ENCODE measurements at places on chromosomes 7 and 10.

GRCh38 chr7:106347229-106347833, 62.5 kb upstream of the NAMPT start:
- no peak for DNase-seq

DNA sequence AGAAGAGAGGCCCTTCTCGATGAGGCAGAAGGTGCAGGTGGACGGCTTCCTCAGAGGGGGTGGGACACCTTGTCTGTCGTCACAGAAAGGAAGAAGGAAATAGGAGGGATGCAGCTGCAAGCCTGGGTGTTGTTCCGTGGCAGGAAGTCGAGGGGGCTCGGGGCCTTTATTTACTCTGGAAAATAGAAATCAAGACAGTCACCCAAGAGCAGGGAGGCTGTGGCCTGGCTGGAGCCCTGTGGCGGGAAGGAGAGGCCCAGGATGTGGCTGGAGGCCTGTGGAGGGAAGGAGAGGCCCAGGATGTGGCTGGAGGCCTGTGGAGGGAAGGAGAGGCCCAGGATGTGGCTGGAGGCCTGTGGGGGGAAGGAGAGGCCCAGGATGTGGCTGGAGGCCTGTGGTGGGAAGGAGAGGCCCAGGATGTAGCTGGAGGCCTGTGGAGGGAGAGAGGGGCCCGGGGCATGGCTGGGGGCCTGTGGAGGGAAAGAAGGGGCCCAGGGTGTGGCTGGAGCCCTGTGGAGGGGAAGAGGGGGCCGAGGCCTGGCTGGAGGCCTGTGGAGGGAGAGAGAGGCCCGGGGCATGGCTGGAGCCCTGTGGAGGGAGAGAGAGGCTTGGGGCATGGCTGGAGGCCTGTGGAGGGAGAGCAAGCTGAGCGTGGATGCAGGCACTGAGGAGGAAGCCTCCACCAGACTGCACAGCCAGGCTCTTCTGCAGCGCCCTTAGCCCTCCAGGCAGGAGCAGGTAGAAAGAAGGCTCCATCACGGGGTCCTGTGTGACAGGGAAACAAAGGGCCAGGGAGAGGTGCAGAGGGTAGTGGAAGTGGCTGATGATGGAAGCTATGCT, 97.3 kb upstream of the SFMBT2 start:
- no peak for DNase-seq

DNA sequence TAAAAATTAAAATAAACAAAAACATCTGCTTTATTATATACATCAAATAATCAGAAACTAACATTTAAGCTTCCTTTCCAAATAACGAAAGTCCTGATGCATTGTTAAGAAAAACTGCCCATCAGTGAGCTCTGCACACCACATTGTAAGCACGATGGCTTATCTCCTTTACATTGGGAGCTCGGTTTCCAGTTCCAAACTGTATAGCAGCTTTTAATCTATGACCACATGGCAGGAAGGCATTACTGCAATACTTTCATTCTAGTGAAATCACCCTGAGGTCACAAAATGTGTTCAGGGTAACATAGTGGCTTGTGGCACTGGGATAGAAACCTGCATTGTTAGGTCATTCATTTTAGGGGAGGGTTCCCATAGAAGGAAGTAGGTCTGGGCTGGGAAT, 146.3 kb downstream of the ZNF22 start:
- DNase-seq: no peak

DNA sequence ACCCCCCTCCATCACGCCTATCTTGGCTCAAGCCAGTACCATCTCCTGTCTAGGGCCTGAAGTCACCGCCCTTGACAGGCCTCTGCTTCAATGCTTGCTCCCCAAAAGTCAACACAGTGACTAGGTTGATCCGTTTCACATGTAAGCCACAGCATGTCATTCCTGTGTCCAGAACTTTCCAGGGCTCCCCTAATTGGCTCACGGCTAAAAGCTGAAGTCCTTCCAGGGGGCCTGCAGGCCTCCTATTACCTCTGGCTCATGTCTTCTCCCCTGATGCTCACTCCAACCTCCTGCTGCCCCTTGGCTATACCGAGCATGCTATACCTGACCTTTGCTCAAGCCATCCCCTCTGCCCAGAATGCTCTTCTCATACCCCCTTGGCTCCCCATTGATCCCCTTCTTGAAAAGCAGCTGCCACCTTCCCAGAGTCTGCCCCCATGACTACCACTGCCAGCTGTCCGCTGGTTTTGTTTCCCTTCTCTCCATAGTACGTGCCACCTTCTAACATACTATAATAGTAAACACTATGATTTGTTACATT, 39.1 kb downstream of the CPXM2 start:
- DNase-seq: no peak
